Airway epithelial cell (primary cell): ENCODE measurements at places on chromosomes 7 and 10. TPM values are rescaled to one million over a fixed set of nuclear protein-coding genes. Genes with fewer than 3 reads are reported as not detected.

Gene NPM3
- total RNA-seq, result 163 and 182 TPM in 2 replicates

Gene APBB1IP
- not detected in 2 replicates for total RNA-seq

Gene GIMAP4
- not detected in 2 replicates for total RNA-seq

Gene SKAP2
- 5.4 and 5.7 TPM in 2 replicates for total RNA-seq

Gene FXYD4
- total RNA-seq, result not detected in 2 replicates

Gene ZNF37A
- total RNA-seq, result 9.5 and 13.2 TPM in 2 replicates

Gene GIMAP1
- total RNA-seq, result not detected in 2 replicates

Gene GIMAP2
- not detected in 2 replicates for total RNA-seq

Gene SPDYE18
- not detected in 2 replicates for total RNA-seq

Gene METTL27
- 0.84 and 1.1 TPM in 2 replicates for total RNA-seq

Gene GGCT
- 76.8 and 79.3 TPM in 2 replicates for total RNA-seq

Gene TMEM60
- total RNA-seq, result 8.5 and 12.8 TPM in 2 replicates

Gene SPDYE3
- not detected in 2 replicates for total RNA-seq

Gene ZNF727
- not detected in 2 replicates for total RNA-seq

Gene ENTPD1
- total RNA-seq, result not detected in 2 replicates

Gene SEMA4G
- total RNA-seq, result 1.2 and 1.9 TPM in 2 replicates

Gene RBP4
- total RNA-seq, result not detected in 2 replicates

Gene SPOCK2
- not detected in 2 replicates for total RNA-seq

Gene IL15RA
- total RNA-seq, result 2.6 and 6.2 TPM in 2 replicates

Gene CUEDC2
- total RNA-seq, result 72.5 and 80.3 TPM in 2 replicates

Gene TAS2R4
- total RNA-seq, result 0.42 and 0.49 TPM in 2 replicates

Gene EPHA1
- total RNA-seq, result 74.0 and 87.5 TPM in 2 replicates

Gene PRPS1L1
- total RNA-seq, result not detected in 2 replicates

Gene HSPA14
- 14.2 and 20.8 TPM in 2 replicates for total RNA-seq

Gene FAM237B
- total RNA-seq, result not detected in 2 replicates

Gene ABCC2
- total RNA-seq, result 0.28 and 0.65 TPM in 2 replicates

Gene ANXA8L1
- total RNA-seq, result 291 and 296 TPM in 2 replicates

Gene PGAM2
- not detected in 2 replicates for total RNA-seq

Gene SP8
- total RNA-seq, result not detected in 2 replicates

Gene NXPH1
- not detected in 2 replicates for total RNA-seq

Gene IGF2BP3
- 22.0 and 28.0 TPM in 2 replicates for total RNA-seq

Gene HGF
- total RNA-seq, result 0.23 and 0.49 TPM in 2 replicates

Gene UCN3
- total RNA-seq, result not detected in 2 replicates

Gene CHST15
- 15.0 and 19.7 TPM in 2 replicates for total RNA-seq

Gene ADRB1
- total RNA-seq, result 0.23 and 0.28 TPM in 2 replicates

Gene CALD1
- total RNA-seq, result 94.7 and 125 TPM in 2 replicates

Gene GPR15LG
- total RNA-seq, result 44.5 and 87.7 TPM in 2 replicates

Gene NUDT13
- 0.14 and 0.85 TPM in 2 replicates for total RNA-seq

Gene DOCK1
- total RNA-seq, result 33.3 and 35.8 TPM in 2 replicates

Gene HOXA11
- total RNA-seq, result not detected in 2 replicates

Gene CRYGN
- total RNA-seq, result not detected in 2 replicates

Gene SPDYE6
- not detected in 2 replicates for total RNA-seq

Gene POLR2J3
- total RNA-seq, result 3.4 and 10.8 TPM in 2 replicates

Gene DUSP5
- total RNA-seq, result 26.7 and 31.2 TPM in 2 replicates
